ENCODE measurements at places on chromosomes 2 and 18.

GRCh38 chr2:223697892-223698645 is 95.9 kb upstream of the SCG2 start:
- no peak for DNase-seq

DNA sequence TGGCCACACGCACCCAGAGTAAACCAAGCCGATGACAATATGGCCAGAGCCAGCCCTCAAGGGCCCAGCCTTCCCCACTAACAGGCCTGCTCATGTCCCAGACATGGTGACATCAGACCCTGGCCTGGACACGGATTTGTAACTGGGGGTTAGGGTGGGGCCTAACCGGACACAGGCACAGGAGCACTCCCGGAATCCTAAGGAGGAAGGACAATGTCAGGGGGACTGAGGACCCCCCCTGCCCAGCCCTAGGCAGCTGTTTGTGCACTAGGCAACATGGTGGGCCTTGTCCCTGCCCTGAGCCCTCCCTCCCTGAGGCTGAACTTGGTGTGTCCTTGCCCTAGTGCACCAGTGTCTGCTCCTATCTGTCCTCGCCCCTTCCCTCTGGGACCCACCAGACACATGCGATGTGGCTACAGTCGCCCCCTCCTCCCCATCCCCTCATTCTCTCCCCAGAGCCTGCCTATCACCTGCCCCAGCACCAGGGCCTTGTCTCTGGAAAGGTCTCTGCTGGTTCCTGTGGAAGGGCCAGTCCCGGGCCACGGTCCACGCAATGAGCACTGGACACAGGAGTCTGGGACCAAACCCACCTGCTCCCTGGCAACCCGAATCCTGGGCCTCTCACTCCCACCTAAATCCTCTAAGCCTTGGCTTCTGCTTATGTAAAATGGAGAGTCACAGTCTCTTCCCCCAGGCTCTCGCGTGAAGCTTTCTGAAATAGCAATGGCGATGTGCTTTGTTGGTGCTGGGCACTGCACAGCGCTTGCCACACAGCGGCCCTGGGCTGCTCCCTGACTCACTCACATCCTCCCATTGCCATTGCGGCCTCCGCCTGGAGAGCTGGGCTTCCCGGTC is 76.5 kb upstream of the RAB6C start:
- DNase-seq, result no peak

- DNase-seq, result no peak
Measured at GRCh38 chr2:195902857-195903256, 165.8 kb downstream of the DNAH7 start.

GRCh38 chr2:95063086-95063958 is 37.8 kb downstream of the MAL start:
- DNase-seq, result no peak

GRCh38 chr2:14827226-14828023 is 194.9 kb downstream of the LRATD1 start:
- DNase-seq, result no peak

GRCh38 chr2:6674381-6674780 is 191.3 kb downstream of the CMPK2 start:
- DNase-seq, result no peak

- no peak for DNase-seq
Measured at GRCh38 chr2:177554365-177554764, 161.8 kb downstream of the AGPS start.

- no peak for DNase-seq
Measured at GRCh38 chr2:71934320-71934593, 213.4 kb downstream of the CYP26B1 start.

DNA sequence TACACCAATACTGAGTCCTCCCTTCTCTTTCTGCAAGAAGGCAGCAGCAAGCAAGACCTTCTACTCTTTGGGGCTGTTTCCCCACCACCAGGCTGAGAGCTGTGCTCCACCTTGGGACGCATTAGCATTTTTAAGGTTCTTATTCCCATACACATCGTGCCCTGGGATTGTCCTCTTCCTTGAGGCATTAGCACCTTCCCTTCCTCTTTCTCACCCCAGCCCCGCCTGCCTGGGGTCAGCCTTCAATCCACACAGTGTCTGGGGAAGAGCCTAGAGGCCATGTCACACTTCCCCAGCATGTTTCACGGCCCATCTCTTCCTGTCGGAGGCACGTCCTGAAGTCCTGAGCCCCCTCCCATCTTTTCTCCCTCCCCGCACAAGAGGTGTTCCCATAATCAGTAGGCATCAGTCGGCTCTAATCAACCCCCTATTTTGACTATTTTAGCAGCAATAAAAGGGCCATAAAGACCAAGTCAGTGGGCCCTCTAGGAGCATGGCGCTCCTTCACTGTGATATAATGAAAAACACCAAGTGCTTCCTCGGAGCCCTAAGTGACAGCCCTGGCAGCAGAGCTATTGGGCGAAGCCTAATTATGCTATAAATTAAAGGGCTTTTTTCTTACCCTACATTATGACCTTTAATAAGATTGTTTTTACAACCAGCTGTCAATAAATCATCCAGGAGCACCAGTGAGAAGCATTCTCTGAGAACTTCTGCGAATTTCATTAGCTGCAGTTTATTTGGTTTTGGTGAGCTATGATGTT is 55.0 kb upstream of the PKDCC start:
- DNase-seq, result no peak

DNA sequence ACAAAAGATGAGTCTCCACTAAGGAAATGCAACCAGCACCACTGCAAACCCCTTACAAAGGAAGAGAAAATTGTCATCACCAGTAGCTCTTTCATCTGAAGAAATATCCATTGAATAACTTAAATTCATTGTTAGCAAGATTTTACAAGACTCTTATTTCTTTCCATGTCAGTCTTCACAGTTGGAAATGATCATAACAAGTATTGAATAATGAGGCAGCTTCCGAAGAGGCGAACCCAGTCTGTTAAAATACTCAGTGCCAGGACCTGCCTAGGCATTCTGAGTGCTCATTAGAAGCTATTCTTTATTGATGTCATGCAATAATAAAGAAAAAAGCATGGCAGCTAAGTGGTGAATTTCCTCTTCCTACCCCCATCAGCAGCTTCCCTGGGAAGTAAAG is 33.5 kb downstream of the NOSTRIN start:
- no peak for DNase-seq

DNA sequence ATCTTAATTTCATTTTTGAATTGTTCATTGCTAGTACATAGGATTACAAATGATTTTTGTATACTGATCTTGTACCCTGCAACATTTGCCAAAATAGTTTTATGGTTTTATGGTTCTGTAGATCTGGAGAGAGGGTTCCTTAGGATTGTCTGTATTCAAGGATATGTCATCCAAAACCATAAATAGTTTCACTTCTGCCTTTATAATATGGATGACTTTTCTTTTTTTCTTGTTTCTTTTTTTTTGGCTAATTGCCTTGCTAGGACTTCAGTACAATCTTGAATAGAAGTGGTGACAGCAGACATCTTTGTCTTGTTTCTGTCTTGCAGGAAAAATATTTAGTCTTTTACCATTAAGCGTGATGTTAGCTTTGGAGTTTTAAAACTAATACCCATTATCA is 383.9 kb upstream of the HS6ST1 start:
- DNase-seq, result no peak

DNA sequence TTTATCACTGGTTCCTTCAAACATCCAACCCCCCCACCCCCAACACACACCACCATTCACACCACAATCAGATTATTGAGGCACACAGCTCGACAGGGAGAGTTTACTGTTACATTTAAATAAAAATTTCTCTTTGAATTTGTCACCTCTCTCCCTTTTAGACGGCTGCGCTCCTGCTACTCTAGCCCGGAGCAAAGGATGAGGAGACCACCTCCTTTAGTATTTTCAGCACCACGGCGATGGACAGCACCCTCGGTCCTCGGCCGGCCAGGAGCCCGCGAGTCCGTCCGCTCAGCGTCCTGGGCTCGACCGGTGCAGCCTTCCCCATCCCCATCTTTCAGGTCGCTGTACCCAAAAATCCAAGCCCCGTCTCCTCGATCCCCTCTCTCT is 892 bp downstream of the CELF4 start:
- no peak for DNase-seq

GRCh38 chr2:82301506-82301905 is 1997.0 kb upstream of the LRRTM1 start:
- DNase-seq, result no peak

DNA sequence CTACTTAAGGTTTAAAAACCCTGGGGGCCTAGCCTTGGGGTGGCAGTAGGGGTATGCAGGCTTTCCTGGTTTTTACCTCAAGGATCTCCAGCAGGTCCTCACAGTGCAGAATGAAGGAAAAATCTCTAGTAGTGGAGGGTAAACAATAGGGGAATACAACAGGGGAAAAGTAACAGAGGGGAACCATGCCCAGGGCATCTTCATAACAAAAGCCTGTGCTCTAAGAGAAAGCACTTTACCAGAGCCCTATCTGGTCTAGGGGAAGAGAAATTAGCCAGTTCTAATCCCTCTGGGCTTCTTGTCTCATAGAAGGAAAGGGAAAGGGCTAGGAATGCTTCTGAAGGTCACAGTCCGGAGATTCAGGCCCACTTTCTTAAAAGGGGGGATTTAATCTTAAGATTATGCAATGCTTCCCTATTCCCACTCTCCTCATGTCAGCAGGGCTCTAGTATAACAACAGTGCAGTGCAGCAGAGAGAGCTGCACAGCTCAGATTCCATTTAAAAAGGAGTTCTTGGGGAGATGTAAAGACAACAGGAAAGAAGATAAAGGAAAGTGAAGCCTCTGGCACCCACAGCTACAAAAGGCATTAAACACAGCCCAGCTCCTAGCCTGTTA is 149.0 kb upstream of the CYP1B1 start:
- DNase-seq, result no peak

- DNase-seq, result no peak
Measured at GRCh38 chr18:61362511-61362910, 29.3 kb downstream of the CDH20 start.

- DNase-seq, result no peak
Measured at GRCh38 chr2:232240906-232241305, 137.6 kb upstream of the ALPP start.

DNA sequence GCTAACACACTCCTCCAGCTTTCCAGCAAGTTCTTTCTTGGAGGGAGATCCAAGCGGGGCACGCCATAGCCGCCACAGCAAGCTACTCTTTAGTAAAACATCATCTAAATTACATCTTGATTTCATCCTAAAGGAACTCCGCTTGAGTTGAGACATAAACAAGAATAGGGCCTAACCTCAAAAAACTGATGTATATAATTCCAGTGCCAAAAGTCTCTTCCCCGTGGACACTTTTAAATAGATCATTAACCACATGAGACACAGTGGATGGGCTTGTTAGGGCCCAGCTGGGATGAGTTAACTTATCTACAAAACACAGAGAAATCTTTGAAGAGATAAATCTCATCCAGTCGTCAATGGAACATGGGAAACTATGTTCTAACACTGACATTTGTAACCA is 20.8 kb upstream of the MLPH start:
- no peak for DNase-seq

- no peak for DNase-seq
Measured at GRCh38 chr18:45055811-45056210, 375.1 kb downstream of the SETBP1 start.

DNA sequence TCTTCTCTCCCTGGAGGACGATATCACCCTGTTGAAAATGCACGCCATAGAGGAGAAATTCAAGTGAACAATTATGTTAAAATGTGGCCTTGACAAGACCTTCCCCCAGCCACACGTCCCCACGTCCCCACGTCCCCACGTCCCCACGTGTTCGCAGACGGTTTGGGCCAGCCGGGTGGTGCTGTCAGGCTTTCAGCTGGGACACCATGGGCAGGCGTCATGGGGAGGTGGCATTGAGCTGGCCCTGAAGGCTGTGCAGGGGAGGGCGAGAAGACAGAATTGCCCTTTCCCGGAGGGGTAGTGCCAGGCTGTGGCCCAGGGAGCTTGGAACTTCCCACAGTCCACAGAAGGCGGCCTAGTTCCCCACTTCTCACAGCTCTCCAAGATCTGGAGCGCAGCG is 240.7 kb upstream of the RAB6C start:
- no peak for DNase-seq

- no peak for DNase-seq
Measured at GRCh38 chr2:18356676-18357075, 203.8 kb downstream of the RDH14 start.

GRCh38 chr2:181962142-181962541 is 23.5 kb upstream of the PPP1R1C start:
- DNase-seq, result no peak

GRCh38 chr2:88857951-88858411 is 166.5 kb downstream of the RPIA start:
- no peak for DNase-seq

DNA sequence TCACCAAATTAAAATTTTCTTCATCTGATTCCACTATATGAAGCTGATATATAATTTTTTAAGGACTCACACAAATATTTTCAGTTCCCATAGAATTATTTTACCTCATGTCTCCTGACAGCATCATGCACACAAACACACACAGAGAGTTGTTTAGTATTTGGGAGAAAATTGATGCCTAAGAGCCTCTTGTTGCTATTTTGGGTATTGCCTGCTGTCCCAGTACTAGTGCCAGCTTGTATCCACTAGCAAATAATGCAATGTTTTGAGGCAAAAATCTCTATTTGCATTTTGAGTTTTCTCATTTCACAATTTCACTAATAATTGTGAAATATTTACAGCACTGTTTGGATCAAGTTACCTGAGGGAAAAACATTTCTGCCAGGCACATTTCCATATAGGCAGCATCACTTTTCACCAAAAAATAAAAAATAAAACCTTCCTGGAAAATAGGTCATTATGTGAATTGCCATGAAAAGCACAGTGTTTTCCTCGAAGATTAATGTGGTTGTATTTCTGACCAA is 328.2 kb downstream of the KCNJ3 start:
- no peak for DNase-seq

DNA sequence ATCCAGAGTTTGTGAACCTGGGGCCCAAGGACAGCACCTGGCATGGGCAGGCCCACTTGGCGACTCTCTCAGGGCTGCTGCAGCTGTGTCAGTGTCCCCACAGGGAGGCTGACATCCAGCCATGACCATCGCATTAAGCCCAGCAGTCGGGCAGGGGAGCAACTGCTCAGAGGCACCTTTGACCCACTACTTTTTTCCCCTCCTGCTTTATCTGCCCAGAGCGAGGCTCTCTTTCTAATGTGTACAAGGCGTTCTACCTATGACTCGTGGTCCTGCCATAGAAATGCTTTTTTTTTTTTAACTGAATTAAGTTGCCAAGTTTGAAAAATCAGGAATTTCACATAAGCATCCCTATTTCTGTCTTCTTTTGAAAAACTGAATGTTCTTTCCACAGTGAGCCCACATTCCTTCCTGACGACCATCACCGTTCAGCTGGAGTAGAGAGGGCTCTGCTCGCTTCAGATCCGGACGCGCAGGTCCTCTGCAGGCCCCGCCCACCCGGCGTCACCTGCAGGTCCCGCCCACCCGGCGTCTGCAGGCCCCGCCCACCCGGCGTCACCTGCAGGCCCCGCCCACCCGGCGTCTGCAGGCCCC is 403 bp upstream of the CLUL1 start:
- peak; percentile 47 for DNase-seq

- DNase-seq, result no peak
Measured at GRCh38 chr2:37919631-37920032, 5.5 kb upstream of the RMDN2 start.

DNA sequence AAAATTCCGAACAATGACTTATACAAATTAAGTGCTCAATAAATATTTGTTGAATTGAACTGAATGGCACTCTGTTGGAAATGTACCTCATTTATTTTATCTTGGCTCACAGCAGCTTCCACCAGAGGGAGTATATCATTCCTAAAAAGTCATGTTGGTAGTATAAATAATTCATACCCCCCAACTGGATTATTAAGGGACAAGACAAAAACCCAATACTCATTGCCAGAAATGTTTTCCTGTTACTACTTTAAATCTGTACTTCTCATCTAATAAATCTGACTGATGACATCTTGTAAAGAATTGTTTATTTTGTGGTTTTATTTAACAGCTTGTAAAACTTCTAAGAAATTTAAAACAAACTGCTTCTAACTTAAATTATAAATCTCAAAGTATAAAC is 163.9 kb downstream of the CDH2 start:
- DNase-seq, result no peak
